ENCODE measurements at places on chromosomes 11 and 22. TPM values are rescaled to one million over a fixed set of nuclear protein-coding genes. Genes with fewer than 3 reads are reported as not detected.

The HTR3B gene
- not detected for total RNA-seq

The CCDC116 gene
- total RNA-seq: not detected

The NUDT8 gene
- 12.7 TPM for total RNA-seq

The SPINDOC gene
- 53.8 TPM for total RNA-seq

The VWA5A gene
- 1.9 TPM for total RNA-seq

The PAX6 gene
- 0.87 TPM for total RNA-seq

The GUCD1 gene
- 149 TPM for total RNA-seq

The IFTAP gene
- total RNA-seq: 17.1 TPM

The KCNQ1OT1 gene
- total RNA-seq: 1.3 TPM

The KRTAP5-9 gene
- total RNA-seq: not detected

The OSM gene
- not detected for total RNA-seq

The MYRF gene
- total RNA-seq: 139 TPM

The CALCA gene
- not detected for total RNA-seq

The MRGPRX4 gene
- not detected for total RNA-seq

The C11orf86 gene
- total RNA-seq: not detected

The CYP2D6 gene
- total RNA-seq: 10.7 TPM

The GPR152 gene
- total RNA-seq: not detected

The KRTAP5-2 gene
- total RNA-seq: not detected

The SCGB2A2 gene
- total RNA-seq: not detected

The MOGAT2 gene
- not detected for total RNA-seq

The GGT1 gene
- 63.8 TPM for total RNA-seq

The CHST1 gene
- not detected for total RNA-seq
